ENCODE measurements at places on chromosomes 3 and 15.

GRCh38 chr3:33789183-33789954, 9.1 kb upstream of the PDCD6IP start:
- DNase-seq: no peak

GRCh38 chr15:71651750-71652186, 158.6 kb upstream of the NR2E3 start:
- DNase-seq: no peak

- no peak for DNase-seq
Measured at GRCh38 chr15:100033140-100033857, 300.1 kb upstream of the LYSMD4 start.

DNA sequence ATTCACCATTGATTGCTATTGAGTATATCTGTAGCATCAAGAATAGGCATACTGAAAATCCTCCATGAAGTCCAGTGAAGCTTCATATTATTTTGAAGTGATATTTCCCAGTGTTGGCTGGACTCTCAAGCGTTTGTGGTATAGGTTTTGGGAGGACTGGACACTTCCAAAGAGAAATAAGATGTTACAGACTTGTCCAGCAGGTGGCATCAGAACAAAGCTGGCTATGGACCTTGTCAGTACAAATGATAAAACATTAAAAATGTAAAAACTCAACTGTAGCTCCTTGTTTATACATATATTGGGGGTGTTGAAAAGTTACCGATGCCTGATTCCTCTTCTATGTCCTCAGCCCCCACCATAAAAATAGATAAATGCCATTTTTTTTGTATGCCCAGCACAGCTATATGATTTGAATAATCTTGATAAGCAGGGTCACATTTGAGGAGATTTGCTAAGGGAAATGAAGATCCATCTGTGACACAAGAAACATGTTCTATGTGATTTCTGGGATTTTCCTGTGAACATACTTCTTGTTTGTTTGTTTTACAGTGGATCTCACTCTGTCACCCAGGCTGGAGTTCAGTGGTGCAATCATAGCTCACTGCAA, 54.5 kb upstream of the GOLGA6B start:
- no peak for DNase-seq

GRCh38 chr3:108488631-108489030, 21.8 kb downstream of the MYH15 start:
- DNase-seq: no peak

DNA sequence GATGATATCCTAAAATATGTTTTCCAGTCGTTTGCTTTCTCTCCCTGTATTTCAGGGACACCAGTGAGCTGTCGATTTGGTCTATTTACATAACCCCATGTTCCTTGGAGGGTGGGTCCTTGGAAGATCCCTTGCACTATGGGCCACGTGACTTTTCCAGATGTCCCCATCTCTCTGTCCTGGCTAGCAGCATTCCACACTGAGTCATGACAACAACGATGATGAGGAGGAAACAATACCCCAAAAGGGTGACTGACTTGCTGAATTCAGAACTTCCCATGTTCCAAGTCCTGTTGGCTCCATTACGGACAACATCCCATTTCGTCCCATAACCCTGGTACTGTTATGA, 134.3 kb downstream of the NSMCE3 start:
- DNase-seq: no peak

- DNase-seq: no peak
Measured at GRCh38 chr15:43974852-43975251, 148.1 kb downstream of the WDR76 start.

DNA sequence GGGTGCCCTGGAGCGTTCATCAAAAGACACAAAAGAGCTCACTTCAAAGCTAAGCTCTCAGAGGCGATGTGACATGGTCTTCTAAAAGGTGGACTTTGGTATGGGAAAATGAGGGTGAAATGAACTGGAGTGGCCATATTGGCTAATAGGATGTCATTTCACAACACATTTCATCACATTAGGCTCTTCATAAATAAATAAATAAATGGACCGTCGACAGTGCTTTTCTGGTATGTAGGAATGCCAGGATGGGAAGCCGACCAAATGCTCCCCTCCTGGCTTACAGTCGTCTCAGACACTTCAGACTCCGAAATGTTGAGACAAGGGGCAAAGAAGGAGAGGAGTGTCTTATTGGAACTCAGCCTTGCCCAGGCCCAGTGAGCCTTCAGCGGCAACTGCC, 383.0 kb downstream of the NTRK3 start:
- no peak for DNase-seq

DNA sequence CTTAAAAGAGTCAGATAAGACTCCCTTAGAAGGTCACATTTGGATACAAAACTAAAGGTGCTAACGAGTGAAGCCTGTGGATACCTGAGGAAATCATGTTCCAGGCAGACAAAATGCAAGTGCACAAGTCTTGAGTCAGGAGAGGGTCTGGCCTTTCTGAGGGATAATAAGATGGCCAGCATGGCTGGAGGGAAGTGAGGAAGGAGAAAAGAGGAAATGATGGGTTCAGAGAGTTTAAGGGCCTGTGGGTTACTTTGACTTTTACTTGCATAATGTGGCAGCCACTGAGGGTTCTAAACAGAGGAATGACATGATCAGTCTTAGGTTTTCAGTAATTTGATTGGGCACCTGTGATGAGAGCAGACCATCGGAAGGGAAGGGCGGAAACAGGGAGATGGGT, 3.5 kb upstream of the ROPN1B start:
- no peak for DNase-seq

- DNase-seq: no peak
Measured at GRCh38 chr15:69561071-69561784, 108.6 kb downstream of the RPLP1 start.

- no peak for DNase-seq
Measured at GRCh38 chr3:178454726-178455125, 81.5 kb upstream of the KCNMB2 start.

- DNase-seq: no peak
Measured at GRCh38 chr3:138284079-138284478, 45.6 kb downstream of the NME9 start.

DNA sequence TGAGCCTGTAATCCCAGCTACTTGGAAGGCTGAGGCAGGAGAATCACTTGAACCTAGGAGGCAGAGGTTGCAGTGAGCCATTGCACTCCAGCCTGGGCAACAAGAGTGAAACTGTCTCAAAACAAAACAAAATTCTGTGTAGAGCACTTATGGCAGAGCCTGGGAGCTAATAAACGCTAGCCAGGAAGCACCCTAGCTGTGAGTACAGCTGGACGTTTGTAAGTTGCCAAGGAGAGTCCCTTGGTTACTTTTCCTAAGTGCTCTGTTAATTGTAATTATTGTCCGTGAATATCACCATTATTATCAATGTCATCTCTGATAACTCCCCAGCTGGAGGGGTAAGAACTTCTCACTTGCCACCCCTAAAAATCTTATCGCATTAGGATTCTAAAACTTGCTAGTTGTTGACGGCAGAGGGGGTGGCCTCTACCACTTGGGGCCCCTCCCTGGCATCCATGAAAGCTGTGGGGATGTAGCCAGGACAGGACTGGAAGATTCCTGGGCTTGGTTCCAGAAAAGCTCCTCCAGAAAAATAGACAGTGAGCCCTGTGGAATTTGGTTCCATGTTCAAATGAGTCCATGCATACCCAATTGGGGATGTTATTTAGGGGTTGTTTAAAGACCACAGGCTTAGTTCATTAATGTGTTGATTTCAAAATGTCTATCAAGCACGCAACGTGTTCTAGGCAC, 9.9 kb upstream of the KLHL25 start:
- no peak for DNase-seq

GRCh38 chr3:104132566-104133403, 1233.9 kb upstream of the ALCAM start:
- DNase-seq: no peak

DNA sequence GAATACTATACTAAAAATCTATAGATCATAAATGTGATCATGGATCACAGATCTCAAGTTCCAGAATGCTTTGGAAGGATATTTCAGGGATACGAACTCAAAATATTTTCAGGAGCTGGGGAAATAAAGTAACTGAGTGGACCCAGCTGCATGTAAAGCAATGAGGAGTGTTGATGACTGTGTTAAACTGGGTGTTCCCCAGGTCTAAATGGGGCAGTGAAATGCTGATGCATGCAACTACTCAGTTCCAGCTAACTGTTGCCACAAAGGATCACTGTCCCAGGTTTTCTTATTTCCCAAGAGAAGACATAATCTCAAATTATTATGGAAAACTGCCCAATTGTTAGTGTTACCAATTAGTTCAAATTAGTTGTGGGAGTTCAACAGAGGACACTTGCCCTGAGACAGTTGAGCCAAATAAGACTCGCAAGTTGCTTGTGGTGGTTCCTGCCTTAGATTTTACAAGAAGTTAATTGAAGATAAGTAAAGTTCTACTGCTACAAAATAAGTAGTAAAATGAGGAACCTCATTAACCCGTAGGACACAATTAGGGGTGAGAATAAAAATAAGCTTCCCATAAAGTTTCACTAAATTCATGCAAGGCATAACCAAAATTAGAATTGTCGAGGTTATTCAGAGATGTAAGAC, 66.3 kb upstream of the IL12A start:
- no peak for DNase-seq

DNA sequence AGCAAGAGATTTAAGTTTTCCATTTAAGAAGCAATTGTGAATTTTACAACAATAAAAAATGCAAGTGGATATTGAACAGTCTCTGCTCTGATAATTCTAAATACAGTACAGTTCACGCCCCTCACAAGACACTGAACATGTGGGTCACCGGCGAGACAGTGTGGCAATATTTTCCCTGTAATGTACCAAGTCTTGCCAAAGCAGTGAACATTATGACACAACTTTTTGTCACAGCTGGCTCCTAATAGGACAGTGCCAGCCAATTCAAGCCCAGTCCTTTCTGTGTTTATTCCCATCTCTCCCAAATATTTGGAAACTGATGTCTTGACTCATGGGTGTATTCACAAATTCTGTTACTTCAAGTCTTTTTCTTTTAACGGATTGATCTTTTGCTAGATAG, 62.3 kb downstream of the PPARG start:
- DNase-seq: no peak

DNA sequence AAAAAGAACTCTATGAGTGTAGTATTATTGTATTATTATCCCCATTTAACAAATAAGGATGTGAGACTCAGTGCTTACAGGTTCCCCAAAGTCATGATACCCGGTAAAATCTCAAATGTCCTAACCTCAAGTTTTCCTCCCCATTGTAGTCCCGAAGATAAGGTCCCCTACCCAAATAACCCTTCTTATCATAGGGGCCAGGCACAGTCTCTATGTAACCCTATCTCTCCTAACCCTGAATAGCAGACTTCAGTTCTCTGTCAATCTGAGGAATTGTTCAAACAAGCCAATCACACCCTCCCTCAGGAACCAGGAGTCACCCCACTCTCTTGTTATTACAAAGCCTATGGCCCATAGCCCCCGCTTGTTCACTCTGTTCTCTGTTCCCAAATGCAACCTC, 10.5 kb upstream of the SUSD5 start:
- no peak for DNase-seq

GRCh38 chr3:13235079-13235478, 161.8 kb upstream of the IQSEC1 start:
- DNase-seq: no peak

- DNase-seq: no peak
Measured at GRCh38 chr3:130377960-130378676, 32.6 kb downstream of the COL6A5 start.

- no peak for DNase-seq
Measured at GRCh38 chr3:124258057-124258500, 266.2 kb upstream of the ROPN1 start.

DNA sequence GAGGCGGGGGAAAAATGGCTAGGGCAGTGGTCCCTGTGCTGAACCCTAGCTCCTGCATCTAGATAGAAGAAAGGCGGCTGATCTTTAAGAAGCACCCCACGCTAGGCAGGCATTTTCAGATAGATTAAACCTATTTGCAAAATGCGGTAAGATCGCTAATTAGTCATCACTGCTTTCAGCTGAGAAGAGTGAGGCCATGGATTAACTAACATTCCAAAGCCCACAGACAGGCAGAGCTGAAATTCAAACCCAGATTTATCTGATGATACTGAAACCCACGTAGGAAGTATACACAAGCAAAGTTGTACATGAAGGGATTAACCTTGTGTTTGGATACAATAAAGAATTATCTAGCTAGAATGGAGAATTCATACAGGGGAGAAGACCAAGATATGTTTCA, 4.8 kb downstream of the ADPGK start:
- no peak for DNase-seq

DNA sequence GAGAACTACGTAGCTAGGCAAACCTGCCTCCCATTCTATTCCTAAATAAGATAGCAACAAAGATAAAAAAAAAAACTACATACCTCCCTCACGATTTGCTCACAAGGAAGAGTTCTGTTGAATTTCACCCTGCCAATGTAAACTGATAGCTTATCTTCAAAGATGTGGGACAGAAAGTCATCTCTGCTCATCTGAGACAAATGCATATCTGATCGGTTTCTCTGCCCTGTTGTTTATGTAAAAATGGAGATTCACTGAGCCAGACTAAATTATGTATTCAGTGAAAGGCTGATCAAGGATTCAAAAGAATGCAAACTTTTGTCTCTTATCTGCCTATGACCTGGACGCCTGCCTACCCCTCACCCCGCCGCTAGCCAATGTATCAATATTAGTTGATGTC, 11.2 kb downstream of the PYGO1 start:
- DNase-seq: no peak

- DNase-seq: no peak
Measured at GRCh38 chr3:13150624-13151023, 77.4 kb upstream of the IQSEC1 start.

DNA sequence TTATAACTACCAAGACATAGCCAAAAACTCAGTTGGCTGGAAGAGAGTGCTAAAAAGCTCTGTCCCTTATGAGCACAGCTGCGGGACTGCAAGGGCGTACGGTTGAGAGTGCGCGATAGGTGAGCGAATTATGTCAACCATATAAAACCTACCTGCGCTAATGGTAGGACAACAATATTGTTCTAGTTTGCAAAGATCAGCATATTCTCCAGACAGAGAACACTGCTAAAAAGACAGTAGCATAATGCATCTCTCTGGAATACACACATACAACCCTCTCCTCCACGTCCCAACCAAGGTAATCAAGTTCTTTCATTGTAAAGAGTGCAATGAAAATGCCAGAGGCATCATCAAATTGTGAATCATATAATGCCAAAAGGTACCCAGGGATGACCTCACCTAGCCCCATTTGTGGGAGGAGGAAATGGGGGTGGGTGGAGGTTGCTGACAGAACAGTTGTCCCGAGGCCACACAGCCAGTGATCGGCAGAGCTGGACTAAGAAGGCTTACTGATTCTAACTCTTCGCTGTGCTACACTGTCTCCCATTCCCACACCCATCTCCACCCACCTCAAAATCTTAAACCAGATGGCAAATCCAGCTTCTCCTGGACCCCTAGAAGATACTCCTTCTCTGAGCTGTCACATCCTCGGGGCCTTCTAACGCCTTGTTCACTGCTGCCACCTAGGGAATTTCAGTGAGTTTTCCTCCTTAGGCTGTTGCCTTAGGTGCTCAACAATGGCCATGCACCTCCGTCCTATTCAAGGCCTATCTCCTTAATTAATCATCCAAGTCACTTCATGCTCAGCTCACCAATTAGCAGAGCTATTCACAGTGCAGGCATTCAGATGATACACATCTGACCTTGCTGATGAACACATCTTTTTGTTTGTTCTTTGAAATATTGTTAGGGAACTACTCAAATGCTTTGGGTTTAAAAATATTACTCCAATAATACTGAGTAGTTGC, 60.7 kb downstream of the RPL22L1 start:
- DNase-seq: no peak

- no peak for DNase-seq
Measured at GRCh38 chr3:140344601-140345205, 333.2 kb upstream of the TRIM42 start.

GRCh38 chr15:86444527-86444926, 364.9 kb downstream of the AGBL1 start:
- no peak for DNase-seq

- no peak for DNase-seq
Measured at GRCh38 chr15:75154461-75155062, 47.1 kb upstream of the C15orf39 start.
